Epithelial cell of prostate (primary cell): ENCODE measurements at places on chromosomes 7 and 10.

GRCh38 chr7:158130023-158130409, 457.6 kb downstream of the PTPRN2 start:
- no peak for DNase-seq

GRCh38 chr10:50526185-50526584, 97.6 kb downstream of the SGMS1 start:
- DNase-seq = no peak

DNA sequence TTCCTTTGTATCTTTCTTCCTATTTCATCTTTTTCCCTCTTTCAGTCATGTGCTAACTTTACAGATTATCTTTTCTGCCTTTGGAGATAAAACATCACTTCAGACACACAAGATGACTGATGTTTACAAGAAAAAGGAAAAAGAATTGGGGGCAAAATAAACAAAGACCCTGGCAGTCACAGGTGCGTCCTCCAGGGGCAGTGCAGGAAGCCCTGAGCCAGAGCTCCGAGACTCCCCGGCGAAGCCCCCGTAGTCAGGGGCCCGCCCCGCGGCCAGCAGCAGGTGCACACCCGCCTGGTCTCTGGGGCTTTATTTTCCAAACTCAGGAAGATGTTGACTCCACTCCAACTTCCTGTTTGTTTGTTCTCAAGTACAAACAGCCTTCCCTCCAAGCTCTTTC, 10.2 kb downstream of the STK32C start:
- DNase-seq = no peak

- DNase-seq = no peak
Measured at GRCh38 chr10:76091926-76092325, 660.5 kb downstream of the LRMDA start.

- DNase-seq = no peak
Measured at GRCh38 chr7:84975586-84976185, 211.2 kb downstream of the SEMA3D start.

DNA sequence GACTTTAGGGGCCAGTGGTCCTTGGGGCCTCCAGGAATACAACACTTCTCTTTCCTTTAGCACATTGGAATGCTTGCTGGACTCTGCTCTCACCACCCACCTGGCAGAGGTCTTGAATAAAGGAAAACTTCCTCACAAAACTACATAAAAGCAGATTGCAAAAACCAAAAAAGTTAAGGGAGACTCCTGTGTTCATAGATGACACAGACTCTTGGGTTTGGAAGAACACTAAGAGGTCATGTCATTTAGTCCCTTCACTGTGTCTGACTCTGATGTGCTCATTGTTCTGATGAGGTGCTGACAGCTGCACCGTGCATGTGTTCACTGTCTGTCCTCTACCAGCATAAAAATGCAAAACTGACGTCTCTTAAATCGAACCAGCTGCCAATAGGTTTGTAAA, 11.4 kb downstream of the BLNK start:
- no peak for DNase-seq

DNA sequence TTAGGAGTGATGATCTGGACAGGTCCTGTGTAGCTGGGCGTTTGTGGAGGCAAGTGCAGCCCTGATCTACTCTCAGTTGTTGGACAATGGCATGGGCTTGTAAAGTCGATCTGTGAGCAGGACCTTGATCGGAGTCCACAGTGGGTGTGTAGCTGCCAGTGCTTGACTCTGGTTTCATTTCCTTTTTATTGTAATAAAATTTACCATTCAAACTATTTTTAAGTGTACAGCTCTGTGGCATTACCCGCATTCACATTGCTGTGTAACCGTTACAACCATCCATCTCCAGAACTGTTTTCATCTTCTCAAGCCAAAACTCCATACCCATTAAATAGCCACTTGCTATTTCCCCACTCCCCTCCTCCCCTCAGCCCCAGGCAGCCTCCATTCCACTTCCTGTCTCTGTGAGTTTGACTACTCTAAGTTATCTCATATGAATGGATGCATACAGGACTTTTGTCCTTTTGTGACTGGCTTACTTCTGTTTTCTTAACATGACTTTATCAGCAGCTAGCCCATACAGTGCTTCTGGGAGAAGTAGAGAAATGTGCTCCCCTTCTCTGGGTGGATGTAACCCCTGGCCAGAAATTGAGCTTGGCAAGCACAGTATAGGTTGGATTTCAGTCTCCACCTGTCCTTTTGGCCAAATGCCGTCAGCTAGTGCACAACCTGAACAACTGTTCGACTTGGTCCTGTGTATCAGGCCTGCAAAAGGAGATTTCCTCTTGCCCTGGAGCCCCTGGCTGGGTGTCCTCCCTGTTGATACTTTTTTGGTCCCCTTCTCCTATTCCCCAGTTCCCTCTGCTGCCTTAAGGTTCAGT, 180.0 kb downstream of the LRMDA start:
- no peak for DNase-seq

GRCh38 chr10:84341538-84341856, 13.1 kb downstream of the CCSER2 start:
- DNase-seq = no peak

DNA sequence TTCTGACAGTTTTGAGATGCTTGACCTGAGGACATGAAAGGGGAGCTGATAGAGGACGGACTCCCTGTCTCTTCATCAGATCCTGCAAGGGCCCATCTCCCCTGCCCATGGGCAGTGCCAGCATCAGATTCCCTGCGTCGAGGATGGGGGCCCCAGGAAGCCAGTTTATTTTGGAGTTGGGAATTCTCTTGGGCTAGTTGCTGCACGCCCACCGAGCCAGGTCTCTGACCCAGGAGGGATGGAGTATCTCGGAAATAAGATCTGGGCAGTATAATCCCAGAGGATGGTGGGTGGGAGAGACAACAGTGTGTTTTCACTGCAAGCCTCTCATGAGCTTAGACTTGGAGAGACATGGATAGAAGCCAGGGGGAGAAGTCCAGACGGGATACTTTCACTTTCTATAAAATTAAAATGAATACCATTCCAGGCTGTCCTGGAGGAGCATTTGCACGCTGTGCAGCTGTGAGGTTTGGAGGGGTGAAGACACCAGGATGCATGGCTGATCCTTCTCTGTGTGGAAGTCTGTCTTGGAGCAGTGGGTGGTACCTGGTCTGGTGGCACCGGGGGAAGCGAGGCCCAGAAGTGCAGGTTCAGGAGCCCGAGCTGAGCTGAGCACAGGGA, 25.8 kb downstream of the DOCK1 start:
- DNase-seq = no peak

DNA sequence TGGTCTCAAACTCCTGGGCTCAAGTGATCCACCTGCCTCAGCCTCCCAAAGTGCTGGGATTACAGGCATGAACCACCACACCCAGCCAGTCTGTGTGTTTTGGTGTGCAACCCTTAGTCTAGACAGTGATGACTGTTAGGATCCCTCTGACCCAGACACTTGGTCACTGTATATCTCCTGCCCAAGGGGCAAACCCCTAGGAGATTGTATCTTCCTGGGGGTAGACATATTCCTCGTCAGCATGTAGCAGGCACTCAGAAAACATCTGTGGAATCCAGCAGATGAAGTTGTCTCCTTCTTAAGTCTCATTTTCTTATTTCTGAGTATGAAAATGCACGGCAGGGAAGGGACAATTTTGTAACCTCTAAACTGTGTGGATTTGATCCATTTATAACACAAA, 292.5 kb downstream of the GFRA1 start:
- no peak for DNase-seq

DNA sequence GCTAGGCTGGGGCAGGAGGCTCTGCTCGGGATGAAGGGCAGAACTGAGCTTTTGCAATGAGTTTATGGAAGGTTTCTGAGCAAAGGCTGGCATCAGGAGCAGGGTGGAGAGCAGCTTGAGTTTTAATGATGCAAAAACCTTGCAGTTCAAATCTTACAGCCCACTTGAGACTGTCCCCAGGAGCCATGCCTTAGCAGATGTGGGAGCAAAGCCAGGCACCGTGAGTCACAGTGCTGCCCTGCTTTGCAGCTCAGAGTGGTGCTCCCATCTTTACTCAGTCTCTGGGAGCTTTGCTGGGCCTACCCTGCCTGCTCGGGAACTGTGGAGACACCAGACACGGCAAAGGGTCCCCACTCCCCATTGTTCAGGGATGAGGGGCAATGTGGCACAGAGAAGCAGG, 122.4 kb upstream of the NPS start:
- no peak for DNase-seq

DNA sequence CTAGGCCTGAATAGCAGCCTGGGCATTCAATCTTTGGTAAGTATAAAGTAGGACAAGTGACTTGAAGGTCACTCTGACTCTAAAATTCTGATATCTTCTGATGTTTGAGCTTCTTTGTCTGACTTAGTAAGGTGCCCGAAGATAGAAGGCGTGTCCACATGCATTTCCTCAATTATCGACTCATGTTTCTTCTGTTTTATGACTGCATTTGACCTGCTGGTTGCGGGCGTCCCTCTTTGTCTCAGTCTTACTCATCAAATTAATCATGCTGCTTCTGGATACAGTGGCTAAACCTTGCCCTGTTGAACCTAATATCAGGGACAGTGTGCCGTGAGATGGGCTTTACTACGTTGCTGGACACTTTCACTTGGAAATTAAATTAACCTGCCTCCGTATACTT, 534.1 kb downstream of the SDK1 start:
- peak; percentile 5 for DNase-seq

- peak; percentile 74 for DNase-seq
Measured at GRCh38 chr10:90847436-90847835, 10.4 kb downstream of the HTR7 start.

DNA sequence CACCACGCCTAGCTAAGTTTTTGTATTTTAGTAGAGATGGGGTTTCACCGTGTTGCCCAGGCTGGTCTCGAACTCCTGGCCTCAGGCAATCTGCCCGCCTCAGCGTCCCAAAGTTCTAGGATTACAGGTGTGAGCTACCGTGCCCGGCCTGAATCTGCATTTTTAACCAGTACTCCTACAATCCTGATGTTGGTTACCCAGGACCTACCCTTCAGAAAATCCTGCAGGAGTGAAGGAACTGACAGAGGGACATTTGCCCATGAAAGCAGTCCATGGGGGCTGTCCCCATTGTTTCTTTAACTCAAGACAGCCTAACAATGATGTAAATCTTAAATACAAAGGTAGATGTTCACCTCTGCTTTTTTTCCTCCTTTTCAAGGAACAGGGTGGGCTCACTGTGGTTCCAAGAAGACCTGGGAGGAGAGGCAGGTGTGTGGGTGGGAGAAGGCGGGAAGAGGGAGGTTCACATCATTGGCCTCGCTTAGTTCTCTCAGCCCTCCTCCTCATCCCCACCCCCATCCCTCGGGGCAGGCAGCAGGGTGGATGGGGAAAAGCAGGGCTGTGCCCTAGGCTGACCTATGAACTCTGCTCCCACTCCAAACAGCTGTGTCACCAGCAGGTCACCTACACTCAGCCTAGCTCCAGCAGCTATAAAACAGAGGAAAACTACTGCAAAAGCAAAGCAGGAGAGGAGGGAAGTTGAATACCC, 13.5 kb downstream of the LRRC20 start:
- no peak for DNase-seq

GRCh38 chr7:137772748-137773147, 74.0 kb downstream of the DGKI start:
- peak; percentile 27 for DNase-seq

DNA sequence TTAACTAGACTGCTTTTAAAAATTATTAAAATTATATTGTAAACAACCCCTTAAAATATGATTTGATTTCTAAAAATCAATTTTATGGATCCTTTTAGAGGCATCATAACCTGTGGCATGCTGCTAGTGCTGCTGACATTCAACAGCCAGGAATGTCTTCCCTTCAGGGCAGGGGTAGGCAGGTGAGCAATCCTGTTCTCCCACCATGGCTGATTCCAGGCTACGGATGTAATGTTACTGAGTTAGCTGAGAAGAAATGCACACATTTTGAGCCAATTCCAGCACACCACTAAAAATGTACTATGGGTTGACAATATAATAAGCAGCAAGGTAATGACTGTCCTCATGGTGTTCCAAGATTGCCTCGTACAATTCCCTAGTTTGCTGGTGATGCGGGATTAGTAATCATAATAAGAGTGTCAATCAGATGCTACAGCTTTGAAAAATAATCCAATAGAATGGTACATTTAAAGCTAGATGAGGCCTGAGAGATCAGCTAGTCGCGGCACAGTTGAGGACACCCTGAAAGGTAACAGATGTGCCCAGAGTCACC, 108.7 kb upstream of the PRR15 start:
- no peak for DNase-seq

DNA sequence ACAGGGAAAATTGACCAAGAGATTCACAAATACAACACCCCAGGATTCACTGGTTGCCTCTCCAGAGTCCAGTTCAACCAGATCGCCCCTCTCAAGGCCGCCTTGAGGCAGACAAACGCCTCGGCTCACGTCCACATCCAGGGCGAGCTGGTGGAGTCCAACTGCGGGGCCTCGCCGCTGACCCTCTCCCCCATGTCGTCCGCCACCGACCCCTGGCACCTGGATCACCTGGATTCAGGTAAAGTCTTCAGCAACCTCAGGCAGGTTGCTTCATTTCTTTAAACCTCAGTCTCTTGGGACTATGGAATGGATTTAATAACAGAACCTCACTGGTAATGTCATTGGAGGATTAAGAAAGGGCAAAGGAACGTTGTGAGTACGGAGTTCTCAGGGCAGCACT, 206.9 kb upstream of the C7orf33 start:
- no peak for DNase-seq

DNA sequence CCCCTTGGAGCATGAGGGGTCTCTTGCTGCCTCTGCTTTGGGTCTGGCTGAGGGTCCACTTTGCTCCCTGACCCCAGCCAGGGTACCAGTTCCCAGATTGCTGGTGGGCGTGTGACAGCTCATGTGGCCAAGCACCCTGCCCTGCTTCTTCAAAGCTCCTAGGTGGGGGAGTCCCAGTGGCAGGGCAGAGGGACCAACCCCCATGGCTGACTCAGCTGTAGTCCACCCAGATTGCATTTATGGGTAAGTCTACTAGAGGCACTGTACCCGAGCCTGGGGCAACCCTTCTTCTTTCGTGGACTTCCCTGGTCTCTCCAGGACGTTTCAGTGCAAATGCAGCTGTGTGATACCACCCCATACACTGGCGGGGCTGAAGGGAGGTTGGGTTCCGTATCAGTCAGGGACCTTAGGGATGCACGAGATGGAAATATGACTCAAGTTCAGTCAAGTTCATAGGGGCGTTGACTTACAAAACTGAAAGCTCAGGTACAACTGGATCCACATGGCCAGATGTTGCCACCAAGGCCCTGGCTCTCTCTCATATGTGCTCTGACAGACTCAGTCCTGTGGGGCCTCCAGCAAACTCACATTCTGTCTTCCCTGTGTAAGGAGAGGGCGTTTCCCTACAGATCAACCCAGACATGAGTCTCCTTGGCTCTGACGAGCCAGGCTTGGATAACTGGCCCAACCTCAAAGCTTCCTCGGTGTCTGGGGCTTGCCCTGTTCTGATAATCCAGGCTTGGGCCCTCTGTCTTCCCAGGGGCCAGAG, 13.6 kb downstream of the PTPRE start:
- no peak for DNase-seq

DNA sequence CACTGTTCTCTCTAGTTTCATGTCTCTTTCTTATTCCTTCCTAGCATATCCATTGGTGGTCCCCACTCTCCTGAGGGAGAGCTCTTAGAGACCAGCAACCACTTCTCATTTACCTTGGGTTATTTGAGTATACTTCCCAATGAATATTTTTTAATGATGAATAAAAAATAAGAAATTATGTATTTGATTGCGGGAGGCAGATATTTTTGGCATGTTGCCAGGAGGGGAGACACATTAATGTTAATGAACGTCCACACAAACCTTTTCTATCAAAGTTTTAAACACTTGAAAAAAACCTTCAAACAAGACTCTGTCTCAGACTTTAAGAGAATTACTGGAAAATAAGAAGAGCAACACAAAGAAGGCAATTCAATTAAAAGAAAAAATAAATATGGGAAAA, 260.6 kb upstream of the MAGI2 start:
- no peak for DNase-seq

- peak; percentile 89 for DNase-seq
Measured at GRCh38 chr7:16989811-16990413, 108.1 kb upstream of the AGR3 start.

GRCh38 chr7:110940756-110941155, 150.2 kb upstream of the LRRN3 start:
- no peak for DNase-seq
